Heart left ventricle (tissue), 16 donors: ENCODE measurements at places on chromosomes 2 and 18. TPM values are rescaled to one million over a fixed set of nuclear protein-coding genes. Genes with fewer than 3 reads are reported as not detected.

Gene UCN
- 1.1 TPM for total RNA-seq

- no peak for DNase-seq
Measured at GRCh38 chr2:174699993-174700766, 64.1 kb downstream of the CHRNA1 start.

- DNase-seq = no peak
Measured at GRCh38 chr2:96427917-96428316, 77.2 kb downstream of the NEURL3 start.

DNA sequence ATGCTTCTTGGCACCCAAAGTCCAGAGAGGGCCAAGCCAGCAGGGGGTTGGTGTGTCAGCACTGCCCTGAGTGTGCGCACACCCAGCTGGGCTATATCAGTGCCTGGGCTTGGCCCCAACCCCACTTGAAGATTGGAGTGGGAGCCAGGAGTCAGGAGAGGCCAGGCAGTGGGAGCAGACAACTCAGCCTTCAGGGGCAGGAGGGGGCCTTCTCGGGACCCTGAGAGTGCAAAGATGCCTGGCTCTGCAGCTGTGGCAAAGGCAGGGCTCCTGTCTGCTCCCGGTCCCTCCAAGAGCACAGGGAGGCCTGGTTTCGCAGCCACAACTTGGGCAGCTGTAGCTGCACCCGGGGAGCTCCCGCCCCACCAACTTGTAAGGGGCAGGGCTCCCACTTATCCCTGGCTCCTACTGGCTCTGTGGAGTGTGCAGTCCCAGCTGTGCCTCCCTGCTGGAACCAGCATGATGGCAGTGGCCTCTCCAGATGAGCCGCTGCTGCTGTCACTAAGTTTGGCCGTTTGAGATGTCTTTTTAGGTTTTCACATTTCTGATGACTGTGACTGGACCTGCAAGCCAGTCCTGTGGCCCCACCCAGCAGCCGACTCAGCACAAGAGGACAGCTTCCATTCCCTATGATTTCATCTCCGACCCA, 148.8 kb upstream of the HS6ST1 start:
- peak; percentile 79 for DNase-seq

Gene ZNF532
- total RNA-seq = 75.4 TPM

- no peak for DNase-seq
Measured at GRCh38 chr18:35740656-35741055, 159.1 kb downstream of the GALNT1 start.

DNA sequence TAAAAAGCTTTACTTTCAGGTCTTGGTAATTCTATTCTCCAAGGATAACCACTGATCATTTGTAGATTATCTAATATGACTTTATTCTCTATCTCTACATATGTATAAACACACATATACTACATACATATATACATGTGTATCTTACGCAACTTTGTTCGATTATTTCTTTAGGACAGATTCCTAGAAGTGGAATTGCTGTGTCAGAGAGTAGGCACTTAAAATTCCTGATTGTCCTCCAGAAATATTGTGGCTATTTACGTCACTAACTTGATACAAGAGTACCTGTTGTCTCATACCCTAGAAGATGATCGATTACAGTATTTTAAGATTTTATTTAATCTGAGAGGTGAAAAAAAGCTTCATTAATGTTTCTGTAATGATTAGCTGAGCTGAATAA, 57.9 kb downstream of the FAM98A start:
- no peak for DNase-seq

DNA sequence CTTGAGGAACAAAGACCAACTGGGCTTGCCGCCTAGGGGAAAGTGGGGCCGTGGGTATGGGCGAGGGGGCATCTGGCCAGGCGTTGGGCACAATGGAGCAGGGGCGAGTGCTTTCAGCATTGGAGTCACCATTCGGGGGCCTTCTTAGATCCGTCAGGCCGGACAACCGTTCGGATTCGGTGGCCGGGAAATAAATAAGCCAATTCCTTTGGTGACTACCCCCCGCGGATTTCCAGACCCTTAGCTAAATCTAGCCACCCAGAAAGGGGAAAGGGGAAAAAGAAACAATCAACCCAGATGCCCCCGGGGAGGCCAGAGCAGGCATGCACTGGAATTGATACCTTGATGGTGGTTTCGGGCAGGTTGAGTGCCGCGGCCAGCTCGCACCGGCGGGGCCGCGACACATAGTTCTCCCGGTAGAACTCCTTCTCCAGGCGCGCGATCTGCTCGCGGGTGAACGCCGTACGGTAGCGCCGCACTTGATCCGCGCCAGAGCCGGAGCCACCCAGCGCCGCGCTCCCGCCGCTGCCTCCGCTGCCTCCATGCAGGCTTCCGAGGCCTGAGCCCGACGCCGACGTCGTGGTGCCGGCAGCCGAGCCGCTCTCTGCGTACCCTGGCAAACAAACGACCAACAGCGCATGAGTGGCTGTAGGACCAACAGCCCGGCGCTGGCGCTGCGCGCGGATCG, 1.8 kb downstream of the EVX2 start:
- no peak for DNase-seq

- DNase-seq = no peak
Measured at GRCh38 chr2:121382744-121383143, 97.7 kb upstream of the TFCP2L1 start.

Gene DCDC2C
- total RNA-seq = not detected

DNA sequence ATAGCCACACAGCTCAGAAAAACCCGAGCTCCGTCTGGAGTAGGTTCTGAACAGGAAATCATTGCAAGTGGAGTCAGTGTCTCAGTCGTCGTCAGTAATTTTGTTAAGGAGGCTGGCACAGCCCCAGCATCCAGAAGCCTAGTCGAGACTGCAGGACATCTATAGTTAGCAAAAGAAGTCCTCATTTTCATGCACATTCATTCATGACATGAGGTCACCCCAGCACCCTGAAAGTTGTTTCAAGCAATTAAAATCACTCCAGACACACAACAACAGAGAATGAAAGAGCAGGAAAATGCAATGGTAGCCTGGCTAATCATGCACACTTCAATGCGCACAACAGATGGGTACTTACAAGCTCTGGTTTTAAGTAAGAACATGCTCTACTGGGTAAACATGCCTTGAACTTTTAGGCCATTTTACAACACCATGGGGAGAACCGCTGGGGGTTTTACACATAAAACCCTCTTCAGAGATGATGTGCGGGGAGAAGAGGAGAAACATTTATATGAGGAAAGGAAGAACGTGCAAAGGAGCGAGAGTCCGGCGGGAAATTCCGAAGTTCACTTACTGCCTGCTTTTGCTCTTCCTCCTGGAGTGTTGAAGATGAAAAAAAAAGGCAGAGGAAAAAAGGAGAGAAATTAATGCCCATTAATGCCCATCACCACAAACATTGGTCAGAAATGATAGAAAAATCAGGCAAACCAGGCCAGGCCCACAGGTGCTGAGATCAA, 77.4 kb upstream of the DNMT3A start:
- DNase-seq = no peak

DNA sequence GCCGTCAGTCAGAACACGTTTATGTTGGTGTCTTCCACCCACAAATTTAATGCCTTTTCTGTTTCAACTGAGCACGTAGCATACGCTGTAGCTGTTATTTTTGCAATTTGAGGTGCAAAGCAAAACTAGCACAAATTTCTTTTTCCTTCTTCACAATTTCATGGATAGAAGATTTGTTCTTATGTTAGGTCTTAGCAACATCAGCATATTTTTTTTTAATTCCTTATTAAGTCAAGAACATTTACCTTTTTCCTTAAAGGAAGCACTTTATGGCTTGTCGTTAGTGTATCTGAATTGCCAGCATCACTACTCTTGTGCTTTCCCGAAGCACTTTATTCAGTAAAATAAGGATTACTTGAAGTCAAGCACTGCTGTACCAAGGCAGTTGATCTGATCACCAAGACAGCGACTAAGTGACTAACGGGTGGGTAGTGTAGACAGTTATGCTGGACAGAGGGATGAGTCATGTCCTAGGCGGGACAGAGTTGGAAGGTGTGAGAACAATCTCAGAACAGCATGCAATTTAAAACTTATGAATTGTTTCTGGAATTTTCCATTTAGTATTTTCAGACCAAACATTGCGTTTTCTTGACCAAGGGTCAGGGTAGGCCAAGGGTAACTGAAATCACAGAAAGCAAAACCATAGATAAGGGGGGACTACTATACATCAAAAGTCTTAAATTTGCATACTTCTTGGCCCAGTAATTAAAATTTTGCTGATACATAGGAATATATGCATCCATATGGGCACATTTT, 13.3 kb downstream of the BABAM2 start:
- DNase-seq = no peak

GRCh38 chr2:173513107-173513727, 158.5 kb downstream of the CDCA7 start:
- DNase-seq = no peak

Gene KCNS3
- total RNA-seq = 3.0 TPM

Gene POTEC
- total RNA-seq = not detected

DNA sequence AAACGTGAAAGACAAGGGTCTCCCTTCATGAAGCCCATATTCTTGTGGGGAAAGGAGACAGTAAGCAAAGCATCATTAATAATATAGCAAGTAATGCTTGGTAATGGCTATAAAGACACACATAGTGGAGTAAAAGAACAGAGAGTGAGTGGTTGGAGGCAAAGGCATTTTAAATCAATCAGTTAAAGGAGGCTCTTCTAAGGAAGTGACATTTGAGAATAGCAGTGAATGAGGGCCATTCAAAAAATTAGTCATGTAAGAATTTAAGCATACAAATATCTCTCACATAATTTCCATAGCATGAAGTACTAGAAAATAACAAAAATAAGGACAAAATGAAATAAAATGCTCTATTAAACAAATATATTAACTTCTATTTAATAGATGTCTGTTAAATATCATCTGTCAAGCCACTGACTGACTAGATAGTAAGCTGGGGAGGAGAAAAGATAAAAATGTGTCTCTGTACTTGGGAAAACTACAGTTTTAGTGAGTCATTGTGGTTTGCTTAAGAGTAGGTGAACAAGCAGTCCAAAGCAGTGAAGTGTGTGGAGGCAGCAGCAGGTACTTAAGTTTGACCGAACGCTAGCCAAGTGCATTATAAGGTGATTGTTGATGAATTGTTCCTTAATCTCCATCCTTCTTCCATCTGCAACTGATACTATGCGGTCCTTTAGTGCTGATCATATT, 160.1 kb downstream of the PARD3B start:
- no peak for DNase-seq

GRCh38 chr18:75880925-75881504, 453.5 kb upstream of the SMIM21 start:
- DNase-seq = no peak

DNA sequence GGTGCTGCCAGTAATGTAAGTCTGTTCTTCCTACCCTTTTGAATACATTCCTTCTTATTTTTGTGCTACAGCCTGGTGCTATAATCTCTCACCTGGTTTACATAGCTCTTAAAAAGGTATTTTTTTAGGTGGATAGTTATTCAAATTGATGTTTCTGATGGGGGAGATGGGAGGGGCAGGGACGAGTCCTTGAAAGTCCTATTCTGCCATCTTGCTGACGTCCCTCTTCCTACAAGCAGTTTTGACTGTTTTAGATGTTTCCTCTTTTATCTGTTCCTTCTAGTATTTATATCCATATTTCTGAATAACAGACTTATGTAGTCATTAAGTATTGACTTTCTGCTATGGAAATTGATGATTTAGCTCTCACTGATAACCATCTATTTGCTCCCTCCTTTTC, 256.4 kb downstream of the KIAA1328 start:
- DNase-seq = no peak

GRCh38 chr2:197920088-197920487, 115.7 kb downstream of the PLCL1 start:
- DNase-seq = no peak

DNA sequence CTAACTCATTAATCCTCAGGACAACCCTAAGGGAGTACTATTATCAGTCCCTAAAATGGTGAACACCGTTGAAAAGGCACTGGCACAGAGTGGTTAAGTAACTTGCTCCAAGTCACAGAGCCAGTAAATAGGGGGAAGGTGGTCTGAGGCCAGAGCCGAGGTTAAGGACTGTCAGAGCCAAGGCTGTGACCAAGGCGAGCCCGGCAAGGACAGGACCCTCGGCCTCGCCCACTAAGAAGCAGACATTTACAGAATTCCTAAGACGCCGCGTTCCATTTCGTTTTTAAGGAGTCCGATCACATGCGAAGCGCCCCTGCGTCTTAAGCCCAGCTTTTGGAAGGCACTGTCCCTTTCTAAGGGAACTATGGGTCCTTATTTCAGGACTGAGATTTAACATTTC, 1.1 kb downstream of the PDIA6 start:
- no peak for DNase-seq

Gene PPP1R1C
- 14.8 TPM for total RNA-seq

Gene RPRM
- total RNA-seq = 2.3 TPM

Gene NTSR2
- not detected for total RNA-seq

Gene AGFG1
- 52.7 TPM for total RNA-seq

DNA sequence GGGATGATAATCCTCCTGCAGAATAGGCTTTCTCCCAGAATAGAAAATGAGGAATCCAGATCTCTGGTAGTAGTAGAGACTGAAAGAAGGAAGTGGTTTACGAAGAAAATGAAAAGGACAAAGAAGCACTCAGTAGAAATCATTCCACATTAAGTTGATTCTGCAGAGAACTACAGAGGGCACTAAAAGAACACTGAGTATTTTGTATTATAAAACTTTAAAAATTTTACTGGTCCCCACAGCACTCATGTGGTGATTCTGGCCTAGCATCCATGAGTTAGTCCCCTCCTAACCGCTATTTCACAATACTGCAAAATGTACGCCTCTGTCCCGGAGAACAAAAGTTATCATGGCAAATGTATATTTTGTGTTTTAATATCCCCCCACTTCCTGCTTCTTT, 42.9 kb upstream of the SLC35F5 start:
- no peak for DNase-seq

GRCh38 chr2:225757248-225757647, 357.7 kb downstream of the NYAP2 start:
- no peak for DNase-seq

Gene SERTAD2
- 15.5 TPM for total RNA-seq

Gene LIMS4
- 5.3 TPM for total RNA-seq

Gene TUBA3D
- total RNA-seq = 6.0 TPM
